ENCODE measurements at places on chromosomes 5 and 9.

DNA sequence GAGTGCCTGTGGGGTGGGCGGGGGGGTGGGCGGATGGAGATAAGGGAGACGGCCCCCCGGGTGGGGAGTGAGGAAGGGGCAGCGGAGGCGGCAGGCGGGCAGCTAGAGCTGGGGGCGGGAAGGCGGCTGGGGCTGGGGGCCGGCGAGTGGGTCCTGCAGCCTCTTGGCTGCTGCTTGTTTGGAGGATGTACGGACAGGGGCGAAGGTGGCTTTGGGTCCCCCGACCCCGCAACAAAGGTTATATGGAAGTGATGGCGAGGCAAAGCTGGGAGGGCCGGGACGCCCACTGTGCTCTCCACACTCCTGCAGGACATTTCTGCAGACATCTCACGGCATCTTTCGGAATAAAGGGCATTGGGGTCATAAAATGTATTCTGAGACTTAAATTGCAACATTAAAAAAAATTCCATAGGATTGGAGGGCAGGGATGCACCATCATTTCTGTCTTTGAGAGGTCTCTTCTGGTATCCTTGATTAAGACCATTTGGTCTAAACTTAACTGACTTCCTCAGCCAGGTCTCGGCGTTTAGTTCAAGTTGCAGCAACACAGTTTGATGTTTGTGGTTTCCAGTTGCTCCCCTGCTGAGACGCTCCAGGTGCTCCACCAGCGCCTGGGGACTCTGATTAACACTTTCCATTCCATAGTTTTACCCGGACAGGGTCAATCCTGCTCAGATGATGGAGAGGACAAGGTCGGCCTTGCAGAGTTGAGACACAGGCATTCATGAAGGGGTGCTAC is 101.6 kb upstream of the SSBP2 start:
- DNase-seq = no peak

- no peak for DNase-seq
Measured at GRCh38 chr5:44300551-44300950, 88.7 kb downstream of the FGF10 start.

DNA sequence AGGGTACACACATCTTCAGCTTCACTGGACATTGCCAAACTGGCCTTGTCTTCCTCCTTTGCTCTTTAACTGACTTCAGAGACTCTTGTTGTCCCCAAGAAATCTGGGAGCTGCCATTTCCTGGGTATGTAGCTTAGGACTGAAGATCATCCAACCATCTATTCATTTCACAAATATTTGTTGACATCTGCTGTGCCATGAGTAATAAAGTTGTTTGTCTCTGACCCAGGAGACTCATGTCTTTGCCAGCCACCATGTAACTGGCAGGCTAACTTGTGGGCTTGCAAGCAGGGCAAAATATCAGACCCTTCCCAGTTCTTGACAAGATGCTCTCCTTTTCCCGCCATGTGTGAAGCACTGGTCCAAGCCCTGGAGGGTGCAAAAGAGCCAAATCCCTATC is 17.1 kb upstream of the TOR1B start:
- no peak for DNase-seq

- no peak for DNase-seq
Measured at GRCh38 chr9:114445616-114446015, 57.8 kb upstream of the AKNA start.

- no peak for DNase-seq
Measured at GRCh38 chr9:8605096-8605495, 805.5 kb upstream of the DMAC1 start.

DNA sequence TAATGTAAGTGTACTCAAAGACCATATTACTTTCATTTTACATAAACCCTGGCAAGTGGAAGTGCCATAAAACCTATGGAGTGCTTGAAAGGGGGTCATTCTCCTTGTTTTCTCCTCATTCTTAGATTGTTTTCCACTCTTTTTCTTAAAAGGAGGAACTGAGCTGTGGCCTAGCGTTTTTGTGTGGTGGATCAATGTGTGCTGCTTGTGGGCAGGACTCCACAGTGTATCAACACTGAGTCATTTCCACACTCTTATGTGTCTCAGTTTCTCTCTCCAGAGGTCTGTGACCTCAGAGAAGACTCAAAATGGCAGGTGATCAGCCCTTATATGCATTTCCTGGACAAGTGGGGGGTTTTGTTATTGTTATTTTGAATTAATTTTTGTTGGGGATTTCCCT is 516.1 kb upstream of the CDH10 start:
- no peak for DNase-seq

DNA sequence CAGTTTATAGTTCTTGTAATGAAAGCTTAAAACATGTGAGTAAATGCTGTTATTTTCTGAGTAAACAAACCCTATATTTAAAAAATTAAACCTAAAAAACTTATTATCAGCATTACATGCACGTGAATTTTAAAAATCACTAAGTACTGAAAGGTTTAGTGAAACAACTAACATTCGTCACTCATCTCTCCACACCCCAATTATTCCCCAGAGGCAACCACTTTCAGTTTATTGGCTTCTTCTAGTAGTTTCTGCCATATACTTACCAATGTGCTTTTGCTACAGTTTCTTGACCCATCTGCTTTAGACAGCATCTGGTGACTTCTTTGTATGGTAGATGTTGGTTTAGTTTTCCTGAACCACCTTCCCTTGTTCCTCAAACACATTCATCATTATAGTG is 58.1 kb downstream of the ANGPTL2 start:
- DNase-seq = no peak

GRCh38 chr9:2396622-2397285 is 224.8 kb upstream of the VLDLR start:
- DNase-seq = no peak

GRCh38 chr5:167557359-167557758 is 734.1 kb upstream of the WWC1 start:
- no peak for DNase-seq

DNA sequence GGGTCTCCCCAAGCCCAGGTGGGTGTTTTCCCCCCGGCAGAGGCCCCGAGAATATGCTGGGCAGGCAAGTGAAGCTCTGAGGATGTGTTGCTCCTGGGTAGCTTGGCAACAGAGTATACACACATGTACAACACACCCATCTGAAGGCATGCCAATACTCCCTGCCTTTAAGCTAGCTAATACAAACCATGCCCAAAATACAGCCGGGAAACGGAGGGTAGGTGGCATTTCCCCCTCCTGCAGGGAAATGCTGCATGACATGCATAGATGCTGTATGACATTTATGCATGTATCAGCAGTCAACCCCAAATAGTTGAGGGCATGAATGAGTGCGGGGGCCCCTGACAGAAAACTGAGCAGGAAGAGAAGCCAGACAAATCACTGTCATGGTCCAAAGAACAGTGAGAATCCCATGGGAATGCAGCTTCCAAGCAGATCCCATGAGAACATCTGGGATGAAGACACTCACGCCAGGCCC is 614.1 kb downstream of the EBF1 start:
- no peak for DNase-seq

DNA sequence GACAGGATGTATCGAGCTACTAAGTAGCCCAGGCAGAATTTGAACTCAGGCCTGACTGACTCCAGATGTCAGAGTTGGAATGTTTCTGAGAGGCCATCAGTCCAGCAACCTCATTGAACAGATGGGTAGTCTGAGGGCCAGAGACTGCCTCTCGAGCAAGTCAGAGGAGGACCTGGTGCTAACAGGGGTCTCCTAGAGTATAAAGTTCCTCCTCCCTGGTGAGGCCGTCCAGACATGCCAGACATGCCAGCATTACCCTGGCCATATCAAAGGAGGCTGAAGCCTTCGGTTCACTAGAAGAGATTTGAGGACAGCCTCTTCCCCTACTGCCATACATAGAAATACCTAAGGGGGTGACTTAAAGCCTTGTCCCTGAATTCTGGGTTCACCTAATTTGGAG is 81.2 kb downstream of the ZNF618 start:
- DNase-seq = no peak

GRCh38 chr9:99144966-99145365 is 40.1 kb downstream of the TGFBR1 start:
- no peak for DNase-seq

GRCh38 chr9:135330307-135330631 is 149.3 kb upstream of the PPP1R26 start:
- DNase-seq = no peak

DNA sequence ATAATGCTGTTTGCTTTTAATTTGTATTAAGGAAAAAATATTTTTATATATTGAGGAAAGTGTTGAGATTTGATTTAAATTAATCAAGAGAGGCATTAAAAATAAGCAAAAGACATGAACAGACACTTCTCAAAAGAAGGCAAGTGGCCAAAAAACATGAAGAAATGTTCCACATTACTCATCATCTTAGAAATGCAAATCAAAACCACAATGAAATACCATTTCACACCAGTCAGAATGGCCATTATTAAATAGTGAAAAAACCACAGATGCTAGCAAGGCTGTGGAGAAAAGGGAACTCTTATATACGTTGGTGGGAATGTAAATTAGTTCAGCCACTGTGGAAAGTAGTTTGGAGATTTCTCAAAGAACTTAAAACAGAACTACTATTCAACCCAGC is 45.9 kb downstream of the RANBP17 start:
- peak; percentile 31 for DNase-seq

DNA sequence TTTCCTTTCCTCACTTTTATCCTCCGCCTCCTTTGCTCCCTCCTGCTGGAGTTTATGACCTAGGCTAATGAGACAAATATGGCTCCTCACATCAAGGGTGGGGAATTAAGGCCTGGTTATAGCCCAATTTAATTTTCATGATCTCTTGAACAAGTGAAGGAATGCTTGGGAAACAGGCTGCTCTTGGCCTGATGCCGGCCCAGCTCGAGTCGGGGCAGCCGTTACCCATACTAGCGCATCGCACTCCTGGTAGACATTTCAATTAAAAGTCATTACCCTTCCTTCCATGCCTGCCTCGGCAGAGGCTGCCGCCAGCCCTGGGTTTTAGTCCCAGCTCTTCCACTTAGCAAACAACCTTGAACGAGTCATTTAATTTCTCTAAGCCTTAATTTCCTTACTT is 425.7 kb downstream of the TMEM38B start:
- DNase-seq = no peak

DNA sequence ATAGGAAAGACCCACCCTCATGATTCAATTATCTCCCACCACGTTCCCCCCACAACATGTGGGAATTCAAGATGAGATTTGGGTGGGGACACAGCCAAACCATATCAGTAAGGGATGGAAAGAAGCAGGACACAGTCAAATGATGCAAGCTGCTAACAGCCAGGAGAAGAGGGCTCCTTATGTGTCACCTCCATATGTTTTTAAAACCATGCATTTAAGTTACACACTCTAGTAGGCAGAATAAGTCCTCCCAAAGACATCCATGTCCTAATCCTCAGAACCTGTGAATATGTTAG is 4.2 kb upstream of the TTC23L start:
- no peak for DNase-seq

DNA sequence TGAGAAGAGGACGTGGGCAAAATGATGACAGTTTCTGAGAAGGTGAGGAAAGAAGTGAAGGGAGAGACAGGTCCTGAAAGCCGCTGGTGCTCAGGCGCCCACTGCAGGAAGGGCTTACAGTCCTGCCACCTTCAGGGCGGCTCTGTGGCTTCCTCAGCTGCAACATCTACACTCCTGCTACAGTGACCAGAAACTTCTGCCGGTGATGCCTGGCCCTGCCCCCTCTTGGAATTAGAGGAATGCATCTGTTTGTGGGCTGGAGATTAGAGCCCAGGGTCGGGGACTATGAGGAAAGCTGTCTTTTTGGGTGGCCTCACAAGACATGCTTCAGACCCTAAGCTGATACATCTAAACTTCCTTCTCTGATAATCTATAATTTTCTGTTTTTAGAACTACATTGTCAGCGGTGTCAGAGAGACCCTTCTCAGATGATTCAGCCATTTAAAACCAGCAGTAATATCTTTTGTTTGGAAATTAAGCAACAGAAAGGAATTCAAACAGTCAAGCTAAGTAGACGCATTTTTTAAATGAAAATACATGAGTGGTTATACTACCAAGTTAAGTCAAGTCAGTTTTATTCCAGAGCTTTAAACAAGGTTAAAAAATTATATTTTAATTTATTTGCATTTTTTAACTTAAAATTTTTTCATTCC is 30.4 kb downstream of the PRDM6 start:
- DNase-seq = no peak

- DNase-seq = no peak
Measured at GRCh38 chr5:35438288-35438687, 179.4 kb upstream of the SPEF2 start.

DNA sequence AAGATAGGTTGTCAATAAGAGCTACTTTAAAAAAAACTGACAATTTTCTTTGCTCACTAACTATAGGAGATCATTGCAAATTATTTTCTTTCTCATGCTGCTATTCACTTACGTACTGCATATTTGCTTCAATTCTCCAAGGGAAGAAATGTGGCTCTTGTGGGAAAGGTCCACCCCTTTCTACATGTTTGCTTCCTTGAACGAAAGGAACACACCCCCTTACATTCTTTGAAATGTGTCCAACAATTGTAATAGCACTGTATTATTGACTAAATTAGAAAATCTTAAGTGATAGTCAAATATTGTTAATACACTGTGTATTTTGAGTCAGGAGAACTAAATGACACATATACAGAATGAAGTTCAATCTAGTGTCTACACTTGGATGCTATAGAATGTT is 5.2 kb downstream of the MEF2C start:
- DNase-seq = no peak

- DNase-seq = no peak
Measured at GRCh38 chr5:65811004-65811403, 89.0 kb downstream of the NLN start.

GRCh38 chr5:179289756-179290385 is 55.4 kb downstream of the ADAMTS2 start:
- DNase-seq = no peak

DNA sequence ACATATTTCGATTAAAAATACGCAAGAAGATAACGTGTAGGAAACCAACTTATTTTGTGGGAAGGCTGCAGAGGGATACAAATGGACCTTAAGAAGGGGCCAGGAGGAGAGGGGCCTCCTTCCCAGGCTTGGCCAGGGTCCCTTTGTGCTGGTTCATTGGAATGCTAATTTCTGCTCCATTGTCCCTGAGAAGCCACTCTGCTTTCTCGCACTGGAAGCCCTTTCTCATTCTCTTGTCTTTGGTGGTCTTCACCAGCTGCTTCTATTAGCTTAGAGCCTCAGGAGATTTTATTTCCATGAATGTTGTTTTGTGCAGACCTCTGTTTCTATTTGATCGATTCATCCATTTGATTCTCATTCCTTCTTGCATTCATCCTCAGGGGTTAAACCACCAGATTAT is 325.4 kb downstream of the TMEM38B start:
- DNase-seq = no peak

GRCh38 chr5:169341556-169341955 is 40.6 kb upstream of the SLIT3 start:
- DNase-seq = no peak

DNA sequence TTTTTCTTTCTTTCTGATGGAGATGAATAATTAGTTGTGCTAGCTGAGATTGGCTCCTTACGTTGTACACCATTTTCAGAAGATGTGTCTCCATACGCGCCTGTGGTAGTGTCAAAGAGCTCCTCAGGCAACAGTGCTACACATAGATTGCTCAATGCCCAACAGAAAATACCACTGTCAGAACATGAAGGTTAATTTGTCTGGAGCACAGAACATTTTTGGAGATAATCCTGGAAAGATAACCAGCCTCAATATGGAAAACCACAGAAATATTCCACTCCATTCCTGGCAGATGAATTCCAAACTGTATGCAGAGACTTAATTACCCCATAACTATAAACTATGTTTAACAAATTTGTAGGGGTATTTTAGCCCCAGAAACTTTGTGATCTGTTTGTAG is 233.6 kb downstream of the MARCHF11 start:
- DNase-seq = no peak
